ENCODE measurements at places on chromosomes 3 and 15.

GRCh38 chr3:39531066-39531465, 63.6 kb downstream of the MOBP start:
- DNase-seq: no peak

DNA sequence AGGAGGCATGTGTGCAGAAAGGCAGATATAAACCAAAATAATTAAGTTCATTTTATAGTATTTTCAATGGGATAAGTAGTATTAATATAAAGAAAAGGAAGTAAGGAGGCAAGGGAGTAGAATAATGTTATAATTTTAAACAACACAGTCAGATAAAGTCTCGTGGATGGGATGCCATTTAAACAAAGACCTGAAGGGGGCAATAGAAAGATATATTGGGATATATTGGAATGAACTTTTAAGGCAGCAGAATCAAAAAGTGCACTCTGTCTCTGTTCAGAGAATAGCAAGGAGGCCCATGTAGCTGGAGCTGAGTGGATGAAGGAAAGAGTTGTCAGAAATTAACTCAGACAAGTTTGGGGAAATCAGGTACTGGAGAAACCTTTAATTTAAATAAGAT, 158.7 kb downstream of the CGGBP1 start:
- no peak for DNase-seq

- no peak for DNase-seq
Measured at GRCh38 chr3:59605318-59605717, 555.5 kb upstream of the CFAP20DC start.

- no peak for DNase-seq
Measured at GRCh38 chr3:10330319-10330718, 9.4 kb upstream of the SEC13 start.

- DNase-seq: peak; percentile 56
Measured at GRCh38 chr3:47385007-47385406, 4.2 kb downstream of the PTPN23 start.

DNA sequence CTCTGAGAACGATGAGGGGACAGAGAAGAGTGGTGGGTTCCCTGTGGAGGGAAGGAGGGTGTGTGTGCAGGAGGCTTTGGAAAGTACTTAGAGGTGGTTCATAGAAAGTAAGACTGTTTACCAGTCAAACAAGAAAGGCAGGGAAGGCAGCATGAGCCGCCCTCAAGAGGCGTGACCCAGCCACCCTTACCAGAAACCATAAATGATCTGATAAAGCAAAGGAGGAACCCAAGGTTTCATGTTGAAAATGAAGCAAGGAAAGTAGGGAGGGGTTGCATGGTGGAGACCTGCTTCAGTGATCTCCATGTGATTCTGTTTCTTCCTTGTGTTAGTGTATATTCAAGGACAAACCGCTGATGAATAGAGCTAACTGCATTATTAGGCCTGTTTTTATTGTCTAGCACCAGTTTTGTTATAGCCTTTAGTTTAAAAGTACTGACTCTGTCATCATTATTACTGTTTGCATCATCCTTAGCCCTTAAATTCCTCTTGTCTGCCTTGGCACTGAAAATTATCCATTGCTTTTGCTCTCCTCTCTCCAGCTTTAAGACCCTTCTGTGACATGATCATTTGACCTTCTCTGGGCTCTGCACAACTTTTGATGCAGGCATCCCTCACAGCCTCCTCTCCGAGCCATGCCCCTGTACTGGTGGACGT, 96.1 kb downstream of the STAC start:
- DNase-seq: no peak

DNA sequence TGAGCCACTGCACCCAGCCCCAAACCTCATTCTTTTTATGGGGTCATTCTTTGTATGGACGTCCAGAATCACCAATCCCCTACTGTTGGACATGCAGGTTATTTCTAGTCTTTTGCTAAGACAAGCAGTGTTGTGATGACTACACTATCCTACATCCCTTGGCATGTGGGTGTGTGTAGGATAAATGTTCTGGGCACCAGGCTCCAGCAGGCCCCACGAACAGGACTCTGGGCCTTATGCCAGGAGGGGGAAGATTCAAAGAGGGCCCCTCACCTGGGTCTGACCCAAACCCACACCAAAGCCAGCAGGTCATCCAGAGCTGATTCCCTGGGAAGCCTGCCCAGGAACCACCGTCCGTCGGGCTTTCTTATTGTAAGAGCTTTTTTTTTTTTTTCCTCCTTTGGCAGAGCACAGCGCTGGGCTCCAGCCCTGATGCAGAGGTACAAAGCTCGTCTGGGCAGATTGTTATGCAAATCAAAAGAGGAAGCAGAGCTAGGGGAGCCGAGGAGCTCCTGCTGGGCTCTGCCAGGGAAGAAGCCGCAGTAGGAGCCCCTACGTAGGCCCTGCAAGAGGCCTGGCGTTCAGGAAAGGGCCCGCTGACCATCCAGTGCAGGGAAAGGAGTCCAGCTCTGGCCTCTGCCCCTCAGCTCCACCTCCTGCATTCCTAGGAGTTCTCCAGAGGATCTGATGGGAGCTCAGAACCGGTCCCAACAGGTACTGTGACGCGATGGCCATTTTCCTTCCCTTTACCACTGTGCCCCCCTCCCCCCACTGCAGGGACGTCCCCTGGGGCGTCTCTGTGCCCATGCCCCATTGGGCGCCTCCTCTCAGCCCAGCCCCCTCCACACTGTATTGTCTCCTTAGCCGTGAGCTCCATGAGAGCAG, 29.0 kb upstream of the FURIN start:
- DNase-seq: no peak

DNA sequence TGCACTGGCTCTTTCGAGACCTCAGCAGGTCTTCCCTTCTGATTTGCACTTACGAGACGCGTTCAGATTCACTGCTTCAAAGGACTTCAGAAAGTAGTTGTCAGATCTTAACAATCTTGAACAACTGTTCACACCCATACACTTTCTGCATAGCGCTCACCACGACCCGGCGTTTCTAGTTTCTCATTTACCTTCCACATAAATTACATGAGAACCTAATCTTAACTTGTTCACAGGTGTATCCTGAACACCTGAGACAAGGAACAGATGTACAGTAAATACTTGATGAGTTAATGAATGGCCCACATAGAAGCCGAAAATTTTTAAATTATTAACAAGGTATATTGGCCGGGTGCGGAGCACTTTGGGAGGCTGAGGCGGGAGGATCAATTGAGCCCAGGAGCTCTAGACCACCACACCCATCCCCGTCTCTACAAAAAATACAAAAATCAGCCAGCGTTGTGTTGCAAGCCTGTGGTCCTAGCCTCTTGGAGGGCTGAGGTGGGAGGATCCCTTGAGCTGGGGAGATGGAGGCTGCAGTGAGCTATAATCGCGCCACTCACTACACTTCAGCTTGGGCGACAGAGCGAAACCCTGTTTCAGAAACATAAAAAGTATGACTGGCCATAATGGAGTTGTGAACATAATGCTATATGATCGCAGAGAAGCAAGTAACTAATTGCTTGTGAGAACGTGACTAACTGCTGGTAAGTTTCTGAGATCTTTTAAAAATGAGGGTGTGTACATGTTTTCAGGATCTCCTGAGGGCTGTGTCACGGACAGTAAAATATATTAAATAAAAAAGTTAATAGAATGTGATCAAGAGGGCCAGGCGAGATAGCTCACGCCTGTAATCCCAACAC, 984 bp upstream of the SMARCC1 start:
- peak; percentile 44 for DNase-seq

GRCh38 chr3:14471016-14471415, 68.6 kb downstream of the SLC6A6 start:
- no peak for DNase-seq

GRCh38 chr15:48358229-48359152, 27.3 kb downstream of the DUT start:
- DNase-seq: peak; percentile 33

GRCh38 chr15:52498706-52499105, 30.0 kb downstream of the MYO5A start:
- no peak for DNase-seq

- no peak for DNase-seq
Measured at GRCh38 chr3:191440532-191440931, 20.4 kb upstream of the PYDC2 start.

GRCh38 chr3:98705212-98705611, 57.9 kb upstream of the ST3GAL6 start:
- no peak for DNase-seq

DNA sequence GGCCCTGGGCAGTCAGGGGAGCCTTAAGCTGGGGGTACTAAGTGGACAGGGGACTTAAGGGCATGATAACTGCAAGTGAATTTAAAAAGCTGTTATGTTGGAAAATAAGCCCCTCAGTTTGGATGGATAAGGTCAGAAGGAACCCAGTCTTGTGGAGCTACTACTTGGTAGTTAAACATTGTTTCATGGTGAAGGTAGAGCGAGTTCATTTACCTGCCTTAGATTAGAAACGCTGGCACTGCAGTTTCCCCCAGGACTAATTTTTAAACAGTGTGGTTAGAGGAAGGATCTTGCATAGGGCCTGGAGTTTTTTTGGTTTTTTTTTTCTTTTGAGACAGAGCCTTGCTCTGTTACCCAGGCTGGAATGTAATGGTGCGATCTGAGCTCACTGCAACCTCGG, 31.2 kb downstream of the TRIM71 start:
- no peak for DNase-seq

DNA sequence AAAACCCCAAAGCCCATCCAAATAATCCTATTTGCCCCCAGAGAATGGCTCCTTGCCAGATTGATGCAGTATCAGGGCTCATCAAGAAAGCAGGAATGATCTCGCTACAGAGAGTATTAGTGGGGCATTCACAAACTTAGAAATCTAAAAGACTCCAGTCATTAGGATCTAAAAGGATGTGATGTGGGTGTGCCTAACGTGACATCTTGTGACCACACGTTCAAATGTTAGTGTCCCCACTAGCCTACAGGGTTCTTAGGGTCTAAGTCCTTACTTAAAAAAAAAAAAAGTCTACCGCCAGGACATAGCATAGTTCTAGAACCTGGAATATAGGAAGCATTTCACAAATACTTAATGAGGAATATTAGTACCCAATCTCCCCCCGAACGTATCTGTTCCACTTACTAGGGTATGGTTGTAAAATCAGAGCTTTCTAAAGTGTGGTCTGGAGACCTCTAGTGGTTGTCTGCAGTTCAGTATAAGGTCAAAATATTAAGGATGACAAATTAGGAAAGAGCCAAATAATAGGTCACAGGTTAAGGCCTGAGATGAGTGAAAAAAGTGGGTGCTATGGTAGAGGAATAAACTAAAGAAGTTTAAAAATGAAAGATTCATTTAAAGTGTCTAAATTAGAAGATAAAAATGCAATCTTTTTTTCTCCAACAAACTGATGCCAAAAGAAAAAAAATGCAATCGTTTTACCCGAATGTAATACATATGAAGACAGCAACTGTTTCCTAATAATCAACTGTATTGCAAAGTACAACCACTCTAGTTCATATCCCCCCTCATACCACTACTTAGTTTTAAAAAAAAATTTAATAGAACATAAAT, 4.2 kb upstream of the CHRM5 start:
- peak; percentile 17 for DNase-seq

GRCh38 chr3:63863150-63864007, at the start of the genes ATXN7 and THOC7:
Gene ATXN7, plus strand, starts transcription at chr3:63863867. Its CDS starts 48,732 bp downstream, at chr3:63912599.
Gene THOC7, minus strand, starts transcription at chr3:63863805. Its CDS starts 15 bp downstream, at chr3:63863790.
- DNase-seq: peak; percentile 44

- DNase-seq: no peak
Measured at GRCh38 chr3:183868796-183869195, 15.9 kb downstream of the PARL start.

GRCh38 chr3:12370758-12371157, 81.9 kb downstream of the PPARG start:
- no peak for DNase-seq

GRCh38 chr3:8574670-8575322, 69.8 kb downstream of the SSUH2 start:
- DNase-seq: no peak

DNA sequence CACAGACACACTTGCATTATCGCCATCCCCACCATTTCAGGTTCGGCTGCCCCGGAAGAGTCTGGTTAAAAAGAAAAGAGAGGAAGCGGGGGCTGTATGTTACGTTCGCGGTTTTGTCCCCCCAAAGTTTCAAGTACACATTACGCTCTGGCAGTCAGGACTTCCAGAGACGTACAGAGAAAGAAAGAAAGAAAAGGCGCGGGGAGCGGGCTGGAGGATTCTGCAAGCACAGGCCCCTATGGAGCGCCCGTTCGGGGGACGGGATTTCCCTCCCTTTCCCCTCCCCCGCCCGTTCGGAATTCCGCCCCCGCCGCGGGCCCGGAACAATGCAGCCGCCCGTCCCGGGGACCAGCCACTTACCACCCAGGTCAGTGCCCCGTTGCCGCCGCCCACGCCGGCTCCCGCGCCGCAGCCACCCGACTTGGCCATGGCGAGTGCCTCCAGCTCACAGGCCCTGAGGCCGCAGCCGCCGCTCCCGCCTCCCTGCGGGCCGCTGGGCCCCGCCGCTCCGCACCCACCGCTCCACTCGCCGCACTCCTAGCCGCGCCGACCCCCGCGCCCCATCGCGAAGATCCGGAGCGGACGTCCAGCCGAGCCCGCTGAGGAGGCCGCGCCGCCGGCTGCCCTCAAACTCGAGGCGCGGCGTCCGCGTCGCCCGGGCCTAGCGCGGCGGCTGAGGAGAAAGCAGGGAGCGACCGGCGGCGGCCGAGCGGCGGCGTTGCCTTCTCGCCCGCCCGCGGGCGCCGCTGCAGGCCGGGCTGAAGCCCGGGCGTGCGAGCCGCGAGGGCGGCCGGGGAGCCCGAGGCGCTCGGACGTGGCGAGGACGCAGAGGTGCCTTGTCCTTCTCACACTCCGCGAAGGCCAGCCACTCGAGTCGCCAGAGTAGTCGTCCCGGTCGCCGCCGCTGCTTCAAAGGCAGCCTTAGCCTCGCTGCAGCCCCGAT, 567 bp downstream of the TOP2B start:
- DNase-seq: peak; percentile 50

DNA sequence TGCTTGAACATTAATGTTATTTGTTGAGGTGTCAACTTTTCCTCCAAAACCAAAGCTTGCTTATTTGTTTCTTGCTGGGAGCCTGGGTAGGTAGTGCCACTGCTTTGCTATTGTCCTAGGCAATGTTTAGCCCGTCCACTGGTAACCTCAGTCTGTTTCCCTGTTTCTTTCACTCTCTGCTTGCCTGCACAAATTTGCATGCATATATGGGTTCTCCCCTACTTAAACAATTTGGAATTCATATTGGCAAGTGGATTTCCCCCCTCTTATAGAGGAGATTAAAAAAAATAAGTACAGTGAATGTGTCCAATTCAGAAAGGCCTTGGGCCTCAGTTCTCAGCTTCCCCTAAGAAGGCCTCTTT, 45.0 kb upstream of the BOC start:
- DNase-seq: no peak

- DNase-seq: no peak
Measured at GRCh38 chr3:194496217-194496919, 9.6 kb upstream of the ATP13A3 start.

- peak; percentile 59 for DNase-seq
Measured at GRCh38 chr15:78216276-78217104, 17.9 kb downstream of the ACSBG1 start.

GRCh38 chr3:46700772-46701171, 420 bp upstream of the TMIE start:
- peak; percentile 53 for DNase-seq

- DNase-seq: no peak
Measured at GRCh38 chr15:73741321-73741836, 11.8 kb downstream of the INSYN1 start.
